PC-3 (cell line): ENCODE measurements at places on chromosomes 11 and 22. TPM values are rescaled to one million over a fixed set of nuclear protein-coding genes. Genes with fewer than 3 reads are reported as not detected.

- DNase-seq, result no peak
Measured at GRCh38 chr11:72921028-72921716, 107.0 kb downstream of the ATG16L2 start.

DNA sequence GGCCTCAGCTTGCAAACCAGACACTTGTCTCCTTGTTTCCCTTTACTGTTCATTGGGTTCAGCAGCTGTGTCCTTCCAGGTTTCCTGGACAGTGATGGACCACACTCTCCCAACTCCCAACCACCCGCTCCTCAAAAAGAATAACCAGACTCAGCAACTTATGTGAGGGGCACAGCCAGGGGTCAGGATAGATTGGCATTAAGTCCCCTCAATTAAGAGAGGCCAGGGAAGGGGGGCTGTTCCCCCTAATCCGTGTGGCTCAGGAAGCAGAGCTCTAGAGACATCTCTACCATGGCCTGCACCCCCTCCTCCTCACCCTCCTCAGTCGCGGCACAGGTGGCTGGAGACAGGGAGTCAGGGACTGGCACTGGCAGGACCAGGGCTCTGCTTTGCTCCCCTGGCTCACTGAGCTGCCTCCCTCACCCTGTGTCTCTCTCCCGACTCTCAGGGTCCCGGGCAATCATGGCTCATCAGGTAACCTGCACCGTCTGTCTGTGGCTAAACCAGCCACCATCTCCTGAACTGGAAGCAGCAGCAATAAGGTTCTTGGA lies 111.7 kb downstream of the ZNF280B start:
- no peak for DNase-seq

DNA sequence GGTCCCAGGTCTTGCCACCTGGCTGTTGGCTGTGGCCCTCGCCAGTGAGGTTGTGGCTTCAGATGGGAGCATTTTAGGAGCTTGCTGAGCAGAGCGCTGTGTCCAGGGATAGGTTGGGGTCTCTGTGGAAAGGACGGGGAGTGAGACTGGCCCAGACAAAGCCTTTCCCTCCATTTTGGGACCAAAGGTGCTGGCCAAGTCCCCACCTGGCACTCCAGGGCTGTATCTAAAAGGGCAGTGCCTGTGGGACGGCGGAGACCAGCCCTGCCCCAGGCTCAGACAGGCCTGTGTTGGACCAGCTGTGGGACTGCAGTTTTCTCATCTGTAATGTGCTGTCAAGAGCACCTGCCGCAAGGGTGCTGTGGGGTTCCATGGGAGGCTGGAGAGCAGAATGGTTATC lies 5.0 kb upstream of the KCTD17 start:
- no peak for DNase-seq

GRCh38 chr11:14611939-14612338 lies 31.7 kb upstream of the PDE3B start:
- no peak for DNase-seq

DNA sequence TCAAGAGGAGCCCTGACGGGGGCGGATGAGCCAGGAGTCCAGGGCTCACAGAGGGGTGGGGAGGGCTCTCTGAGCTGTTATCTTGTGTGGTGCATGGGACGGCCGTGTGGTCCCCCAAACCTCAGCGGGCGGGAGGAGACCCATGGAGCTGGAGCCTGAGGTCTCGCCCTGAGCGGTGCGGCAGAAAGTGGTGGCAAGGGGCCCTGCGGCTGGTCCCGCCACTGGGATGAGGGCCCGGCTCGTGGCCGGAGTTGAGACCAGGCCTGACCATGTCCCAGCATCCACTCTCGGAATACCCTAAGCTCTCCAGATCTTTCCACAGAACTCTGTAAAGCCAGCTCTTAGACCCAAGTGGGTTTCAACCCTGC lies 22.6 kb upstream of the TTLL12 start:
- DNase-seq, result no peak

DNA sequence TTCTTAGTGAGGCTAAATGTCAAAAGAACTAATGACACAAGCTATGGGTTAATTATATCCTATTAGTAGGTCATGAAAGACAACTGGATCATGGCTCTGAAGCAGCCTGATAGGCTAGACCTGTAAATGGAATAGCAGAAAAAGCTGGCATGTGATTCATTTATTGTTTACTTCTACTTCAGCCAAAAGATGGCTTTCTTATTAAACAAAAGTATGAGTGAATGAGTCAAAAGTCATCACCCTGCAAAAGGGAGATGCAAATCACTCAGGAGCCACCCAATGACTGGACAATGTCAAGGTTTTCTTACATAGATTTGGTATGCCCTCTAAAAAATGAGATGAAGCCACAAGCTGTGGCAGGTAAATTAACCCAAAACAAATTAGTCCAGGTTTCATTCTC lies 138.0 kb downstream of the TRPC6 start:
- DNase-seq, result peak; percentile 79

- no peak for DNase-seq
Measured at GRCh38 chr11:83152264-83152663, 4.7 kb upstream of the PCF11 start.

GRCh38 chr22:36236388-36237319 lies 2.7 kb downstream of the APOL2 start:
- no peak for DNase-seq

GRCh38 chr11:128061281-128061871 lies 526.0 kb downstream of the ETS1 start:
- DNase-seq, result no peak

DNA sequence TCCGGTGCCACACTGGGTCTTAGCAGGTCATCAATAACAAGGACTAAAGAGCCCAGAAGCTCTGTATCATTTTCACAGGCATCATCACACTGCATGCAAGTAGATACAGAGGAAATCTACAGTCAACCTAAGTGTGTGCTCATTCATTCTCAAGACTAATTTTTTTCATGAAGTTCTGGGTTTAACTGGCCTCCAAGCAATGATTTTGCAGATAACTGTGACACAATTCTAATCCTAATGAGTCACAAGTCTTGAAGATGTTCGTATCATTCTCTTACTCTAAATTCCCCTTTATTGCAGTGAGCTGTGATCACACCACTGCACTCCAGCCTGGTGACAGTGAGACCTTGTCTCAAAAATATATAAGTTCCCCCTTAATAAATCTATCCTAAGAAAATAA lies 2.5 kb downstream of the OR52W1 start:
- DNase-seq, result no peak

DNA sequence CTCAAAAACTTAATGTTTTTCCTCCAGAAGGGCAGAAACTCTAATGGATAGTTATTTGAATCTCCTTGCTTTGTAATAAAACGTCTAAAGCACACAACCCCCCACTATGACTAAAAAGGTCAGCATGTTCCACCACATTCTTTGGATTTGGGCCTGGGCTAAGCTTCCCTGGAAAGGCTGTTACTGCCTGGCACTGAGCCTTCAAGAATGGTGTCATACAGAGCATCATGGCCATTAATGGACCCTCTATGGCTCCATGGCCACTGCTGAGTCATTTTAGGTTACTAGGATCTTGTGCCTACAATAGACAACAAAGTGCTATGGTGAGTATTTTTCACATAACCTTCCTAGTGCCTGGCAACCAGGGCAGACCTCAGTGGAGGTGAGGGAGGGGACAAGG lies 242.6 kb upstream of the FAT3 start:
- peak; percentile 93 for DNase-seq

DNA sequence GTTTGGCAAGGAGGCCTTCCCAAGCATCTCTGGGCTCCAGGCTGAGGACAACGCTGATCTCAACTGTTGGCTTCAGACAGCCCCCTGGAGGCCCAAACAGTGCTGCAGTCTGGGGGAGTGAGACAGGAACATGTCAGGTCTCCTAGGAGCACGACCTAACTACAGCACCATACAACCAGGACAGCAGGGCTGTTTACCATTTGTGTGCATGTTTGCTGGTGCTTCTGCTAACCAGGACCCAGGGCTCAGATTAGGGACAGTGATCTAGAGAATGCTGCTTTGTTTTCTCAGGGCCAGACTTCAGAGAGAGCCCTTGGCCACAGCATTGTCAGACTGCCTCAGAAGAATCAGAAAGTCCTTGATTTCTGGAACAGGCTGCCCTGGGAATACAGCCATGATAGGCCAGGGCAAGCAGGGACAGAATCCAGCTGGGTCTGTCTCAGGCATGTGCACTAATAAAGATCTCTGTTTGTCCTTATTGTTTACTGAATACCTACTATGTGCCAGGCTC lies 126.5 kb downstream of the VPREB1 start:
- no peak for DNase-seq

DNA sequence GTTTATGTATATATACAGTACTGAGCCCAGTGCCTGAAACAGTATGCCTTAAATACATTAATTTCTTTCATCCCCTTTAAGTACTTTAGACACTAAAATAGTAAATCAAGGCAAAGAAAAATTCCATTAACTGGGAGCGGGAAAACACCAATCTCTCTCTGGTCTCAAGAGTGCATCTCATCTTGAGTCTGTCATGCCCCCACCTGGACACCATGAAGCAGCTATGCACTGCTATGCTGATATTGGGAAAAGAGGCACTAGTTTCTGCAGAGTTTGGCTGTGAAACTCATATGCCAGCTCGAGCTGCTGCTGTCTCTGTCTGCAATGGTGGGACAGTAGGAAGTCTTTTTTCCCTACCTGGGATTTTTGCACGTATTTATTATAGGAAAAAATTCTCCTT lies 754.4 kb upstream of the RAG2 start:
- DNase-seq, result peak; percentile 27

GRCh38 chr11:126307706-126308105 lies 3.8 kb downstream of the DCPS start:
- peak; percentile 84 for DNase-seq

Gene OR52B4
- not detected in 2 replicates for total RNA-seq

Gene RBMXL2
- total RNA-seq, result 0.15 TPM in 1 of 2 replicates, not detected in the other

Gene OR8A1
- total RNA-seq, result 0.04 TPM in 1 of 2 replicates, not detected in the other

Gene MS4A3
- not detected in 2 replicates for total RNA-seq

Gene OR52A5
- not detected in 2 replicates for total RNA-seq

Gene EP300
- total RNA-seq, result 17.8 and 20.7 TPM in 2 replicates
